ENCODE measurements at places on chromosomes 5 and 9.

- DNase-seq, result no peak
These were observed 83.9 kb downstream of the NR3C1 start for GRCh38 chr5:143319437-143320227.

GRCh38 chr9:103037508-103038477 lies 42.7 kb downstream of the CYLC2 start:
- DNase-seq, result no peak

GRCh38 chr5:142319105-142319504 lies 5.7 kb downstream of the SPRY4 start:
- DNase-seq, result no peak

- no peak for DNase-seq
These were observed 6.2 kb downstream of the NR6A1 start for GRCh38 chr9:124764774-124765438.

GRCh38 chr5:173752653-173753052 lies 135.5 kb upstream of the CPEB4 start:
- no peak for DNase-seq

- DNase-seq, result peak; percentile 72
These were observed 2.1 kb upstream of the GLIS3 start for GRCh38 chr9:4301971-4302427.
